ENCODE measurements at places on chromosomes 5 and 9. TPM values are rescaled to one million over a fixed set of nuclear protein-coding genes. Genes with fewer than 3 reads are reported as not detected.

GRCh38 chr5:124849774-124850173, 103.3 kb upstream of the ZNF608 start:
- no peak for DNase-seq

The CCL28 gene
- not detected for total RNA-seq

The SOX30 gene
- 0.07 TPM for total RNA-seq

GRCh38 chr5:9524941-9525340, 20.9 kb downstream of the SEMA5A start:
- no peak for DNase-seq

DNA sequence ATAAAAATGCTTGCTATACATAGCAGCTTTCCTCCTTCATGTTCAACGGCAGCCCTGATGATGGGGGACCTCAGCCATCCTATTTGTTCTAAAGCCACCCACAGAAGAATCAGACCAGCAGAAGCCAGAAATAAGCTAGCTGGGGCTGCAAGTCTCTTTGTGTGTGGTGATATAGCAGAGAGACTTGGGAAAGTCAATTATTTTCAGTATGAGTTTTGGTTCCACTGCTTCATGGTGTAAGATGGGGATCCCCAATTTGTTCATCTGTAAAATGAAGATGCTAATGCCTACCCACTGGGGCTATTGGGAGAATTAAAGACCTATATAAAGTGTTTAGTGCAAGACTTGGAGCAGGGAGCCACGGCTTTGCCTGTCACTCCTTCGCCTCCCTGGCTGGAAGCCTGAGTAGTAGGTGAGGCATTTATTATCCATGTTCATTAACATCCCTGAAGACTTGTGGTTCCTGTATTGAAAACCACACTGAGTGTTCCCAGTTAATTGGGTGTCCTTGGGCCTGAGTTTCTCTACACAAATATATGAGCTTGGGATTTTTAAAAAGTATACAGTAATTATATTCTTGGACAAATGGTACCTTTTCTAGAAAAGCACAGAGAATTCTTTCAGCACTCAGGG, 210.1 kb upstream of the SLC24A2 start:
- no peak for DNase-seq

DNA sequence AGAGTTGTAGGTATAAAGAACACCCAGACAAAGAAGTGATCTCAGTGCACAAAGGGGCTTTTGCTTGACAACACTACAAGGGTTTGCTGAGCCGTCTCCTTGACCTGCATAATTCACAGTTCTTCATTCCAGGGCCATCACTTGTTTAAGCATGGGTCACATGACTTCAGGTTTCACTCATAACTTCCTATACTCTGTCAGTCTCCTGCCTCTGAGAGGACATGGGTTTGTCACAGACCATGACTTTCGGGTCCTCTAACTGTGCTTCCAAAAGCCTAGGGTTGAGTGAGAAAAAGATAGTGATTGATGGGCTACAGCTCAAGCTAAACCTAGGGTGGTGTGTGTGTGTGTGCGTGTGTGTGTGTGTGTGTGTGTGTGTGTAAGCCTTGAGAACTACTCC, 166.4 kb downstream of the CDH6 start:
- no peak for DNase-seq

The SVEP1 gene
- 2.8 TPM for total RNA-seq

- DNase-seq = peak; percentile 81
These were observed 15.6 kb upstream of the CD74 start for GRCh38 chr5:150428106-150428876.

The INSL4 gene
- not detected for total RNA-seq

The ZCCHC9 gene
- total RNA-seq = 18.6 TPM

The PCDHGA8 gene
- total RNA-seq = 2.5 TPM

DNA sequence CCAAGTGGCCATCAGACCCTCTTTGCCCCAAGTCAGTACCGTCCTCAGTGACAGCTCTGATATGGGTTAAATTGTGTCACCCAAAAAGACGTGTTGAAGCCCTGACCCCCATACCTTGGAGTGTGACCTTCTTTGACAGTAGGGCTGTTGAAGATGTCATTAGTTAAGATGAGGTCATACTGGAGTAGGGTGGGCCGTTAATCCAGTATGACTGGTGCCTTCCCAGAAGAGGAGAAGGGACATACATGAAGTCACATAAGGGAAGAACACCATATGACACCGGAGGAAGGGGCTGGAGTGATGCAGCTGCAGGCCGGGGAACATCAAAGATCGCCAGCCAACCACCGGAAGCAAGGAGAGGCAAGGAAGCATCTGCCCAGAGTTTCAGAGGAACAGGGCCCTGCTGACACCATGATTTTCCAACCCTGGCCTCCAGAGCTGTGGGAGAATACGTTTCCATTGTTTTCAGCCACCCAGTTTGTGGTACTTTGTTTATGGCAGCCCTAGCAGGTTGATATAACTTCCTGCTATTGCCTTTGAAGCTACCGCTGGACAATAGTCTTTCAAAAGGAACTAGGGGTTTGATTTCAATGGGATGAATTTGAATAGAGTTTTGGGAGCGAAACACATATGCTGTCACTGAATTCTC, 36.4 kb upstream of the CPEB4 start:
- no peak for DNase-seq

The ABL1 gene
- 97.1 TPM for total RNA-seq

Measured in cardiac muscle cell (in vitro differentiated cells and primary cell).